ENCODE measurements at places on chromosomes 7 and 10.

DNA sequence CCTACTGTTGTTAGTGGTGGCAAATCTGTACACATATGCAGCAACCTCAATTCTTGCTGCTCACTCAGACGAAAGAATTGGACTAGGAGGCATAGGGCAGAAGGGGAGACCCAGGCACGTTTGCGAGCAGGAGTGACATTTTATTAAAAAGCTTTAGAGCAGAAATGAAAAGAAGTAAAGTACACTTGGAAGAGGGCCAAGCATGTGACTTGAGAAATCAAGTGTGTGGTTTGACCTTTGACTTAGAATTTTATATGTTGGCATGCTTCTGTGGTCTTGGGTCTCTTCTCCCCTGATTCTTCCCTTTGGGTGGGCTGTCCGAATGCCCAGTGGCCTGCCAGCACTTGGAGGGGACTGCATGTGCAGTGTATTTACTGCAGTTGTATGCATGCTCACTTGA is 205.5 kb upstream of the SEMA3D start:
- no peak for DNase-seq

DNA sequence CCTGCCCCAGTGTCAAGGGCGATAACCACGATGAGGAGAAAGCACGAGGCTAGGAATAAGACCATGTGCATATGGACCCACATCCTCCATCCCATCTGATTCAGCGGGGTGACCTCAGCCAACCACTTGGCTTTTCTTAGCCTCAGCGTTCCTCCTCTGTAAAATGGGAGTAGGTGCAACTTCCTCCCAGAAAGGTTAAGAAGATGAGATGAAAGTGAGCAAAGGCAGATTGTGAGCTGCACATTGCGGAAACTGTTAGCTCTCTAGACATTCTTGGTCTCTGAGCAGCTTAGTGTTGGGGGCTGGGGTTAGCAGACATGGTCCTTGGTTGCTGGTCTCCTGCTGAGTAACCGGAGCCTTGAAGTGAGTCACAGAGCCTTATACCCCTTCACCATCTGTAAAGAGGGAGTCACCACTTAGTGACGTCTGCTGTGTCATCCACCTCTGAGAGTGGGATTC is 497.3 kb upstream of the GALNT17 start:
- peak; percentile 73 for DNase-seq

GRCh38 chr7:38327637-38328036 is 54.2 kb upstream of the TARP start:
- no peak for DNase-seq

GRCh38 chr7:149686011-149686410 is 87.4 kb downstream of the ZNF467 start:
- DNase-seq = no peak

GRCh38 chr7:87474533-87475358 is 734 bp downstream of the ABCB4 start:
- peak; percentile 81 for DNase-seq

GRCh38 chr7:4766666-4767519 is 8.5 kb upstream of the AP5Z1 start:
- DNase-seq = no peak

- peak; percentile 64 for DNase-seq
Measured at GRCh38 chr7:129163875-129164544, 19.5 kb downstream of the TSPAN33 start.

GRCh38 chr7:32779167-32779566 is 112.4 kb downstream of the KBTBD2 start:
- no peak for DNase-seq

GRCh38 chr7:504221-505111 is 15.2 kb downstream of the PDGFA start:
- DNase-seq = peak; percentile 24

DNA sequence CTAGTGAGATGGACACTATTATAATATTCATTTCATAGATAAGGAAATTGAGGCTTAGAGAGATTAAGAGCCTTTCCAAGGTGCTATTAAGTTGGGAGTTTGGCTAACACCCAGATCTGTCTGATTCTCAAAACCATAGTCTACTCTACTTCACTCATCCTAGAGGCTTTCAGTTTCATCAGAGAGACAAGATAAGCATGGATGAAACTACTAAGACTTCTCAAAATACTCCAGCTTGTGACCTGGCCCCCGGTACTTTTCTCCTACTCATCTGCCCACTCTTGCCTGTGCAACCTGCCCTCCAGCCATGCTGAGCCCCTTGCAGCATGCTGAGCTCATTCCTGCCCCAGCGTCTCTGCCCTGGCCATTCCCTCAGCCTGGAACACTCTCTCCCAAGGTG is 12.2 kb upstream of the SLC35B4 start:
- no peak for DNase-seq

- DNase-seq = no peak
Measured at GRCh38 chr7:79421751-79422150, 31.7 kb downstream of the MAGI2 start.

GRCh38 chr7:95011146-95011928 is 103.9 kb downstream of the PPP1R9A start:
- peak; percentile 94 for DNase-seq

DNA sequence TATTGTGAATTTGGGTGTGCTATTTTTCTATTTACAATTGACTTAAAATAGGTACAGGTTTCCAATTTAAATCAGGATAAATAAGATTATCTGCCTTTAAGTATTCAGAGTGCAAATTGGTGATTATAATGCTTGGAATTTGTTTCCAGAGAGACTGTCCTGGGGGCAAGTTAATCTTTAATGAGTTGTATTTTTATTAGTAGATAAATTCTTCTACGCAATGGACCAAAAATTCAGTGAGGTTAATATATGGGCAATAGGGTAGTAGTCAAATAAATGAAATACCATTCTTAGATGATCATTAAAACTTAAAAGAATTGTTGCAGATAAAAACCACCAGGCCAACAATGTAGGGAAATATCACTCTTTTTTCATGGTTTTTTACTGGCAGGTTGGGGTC is 3.4 kb downstream of the BICC1 start:
- peak; percentile 94 for DNase-seq

GRCh38 chr10:82190432-82191260 is 315.7 kb downstream of the NRG3 start:
- DNase-seq = peak; percentile 25

- no peak for DNase-seq
Measured at GRCh38 chr7:120833546-120833945, 24.4 kb downstream of the TSPAN12 start.

- DNase-seq = no peak
Measured at GRCh38 chr7:98922392-98923187, 44.3 kb downstream of the TRRAP start.

DNA sequence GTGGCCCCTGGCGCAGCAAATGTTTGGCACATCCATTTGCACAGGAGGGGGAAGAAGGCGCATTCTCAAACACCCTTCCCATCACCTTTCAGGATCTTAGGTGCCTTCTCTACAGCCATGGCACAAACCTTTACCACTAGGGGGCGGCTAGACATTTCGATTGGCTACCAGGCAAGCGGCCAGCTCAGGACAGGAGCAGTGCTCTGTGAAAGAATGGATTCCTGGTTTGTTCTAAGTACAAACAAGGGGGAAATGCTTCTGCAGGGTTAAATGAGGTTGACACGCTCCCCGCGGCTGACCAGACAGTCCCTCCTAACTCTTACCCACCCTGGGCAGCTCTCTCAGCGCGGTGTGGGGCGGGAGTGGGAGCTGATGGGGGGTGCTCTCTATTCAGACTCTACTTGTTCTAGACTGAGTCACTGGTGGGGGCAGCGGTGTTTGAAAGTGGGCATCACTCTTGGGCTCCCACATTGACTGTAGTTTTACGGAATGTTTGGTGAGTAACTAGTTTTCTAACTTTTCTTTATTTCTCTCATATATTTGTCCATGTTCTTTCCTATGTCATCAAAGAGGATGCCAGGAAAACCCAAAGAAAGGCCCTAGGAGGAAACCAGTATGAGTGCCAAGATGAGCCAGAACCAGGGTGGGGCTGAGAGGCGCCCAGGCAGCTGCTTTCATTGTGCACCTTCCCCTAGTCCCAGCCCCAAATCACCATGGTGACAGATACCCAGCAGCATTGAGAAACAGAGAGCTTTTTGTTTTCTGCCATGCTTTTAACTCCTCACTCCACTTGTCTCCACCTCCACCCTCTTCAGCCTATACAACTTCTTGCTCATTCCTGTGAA is 61.4 kb upstream of the GPR158 start:
- peak; percentile 73 for DNase-seq

DNA sequence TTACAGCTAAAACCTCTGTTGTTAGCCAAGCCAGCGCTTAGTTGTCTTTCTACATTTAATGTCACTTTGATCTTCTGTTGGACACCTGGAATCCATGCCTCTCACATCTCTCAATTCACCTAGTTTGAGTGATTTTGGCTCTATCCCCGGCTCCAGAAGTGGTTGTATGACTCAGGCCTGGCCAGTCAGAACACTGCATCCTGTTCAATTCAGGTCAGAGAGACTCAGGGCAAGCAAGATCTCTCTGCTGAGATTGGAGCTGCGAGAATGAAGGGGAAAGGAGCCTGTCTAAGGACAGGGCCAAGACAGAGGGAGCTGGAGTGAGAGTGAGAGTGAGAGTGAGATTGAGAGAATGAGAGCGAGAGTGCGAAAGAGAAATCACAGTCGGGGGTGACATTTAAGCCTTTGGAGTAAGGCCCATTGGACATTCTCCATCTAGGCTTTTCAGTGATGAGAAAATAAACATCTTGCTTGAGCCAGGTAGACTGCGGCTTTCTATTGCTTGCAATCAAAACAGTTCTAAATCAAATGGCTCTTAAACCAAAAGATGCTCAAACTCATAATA is 83.3 kb upstream of the DYNC1I1 start:
- DNase-seq = peak; percentile 29

DNA sequence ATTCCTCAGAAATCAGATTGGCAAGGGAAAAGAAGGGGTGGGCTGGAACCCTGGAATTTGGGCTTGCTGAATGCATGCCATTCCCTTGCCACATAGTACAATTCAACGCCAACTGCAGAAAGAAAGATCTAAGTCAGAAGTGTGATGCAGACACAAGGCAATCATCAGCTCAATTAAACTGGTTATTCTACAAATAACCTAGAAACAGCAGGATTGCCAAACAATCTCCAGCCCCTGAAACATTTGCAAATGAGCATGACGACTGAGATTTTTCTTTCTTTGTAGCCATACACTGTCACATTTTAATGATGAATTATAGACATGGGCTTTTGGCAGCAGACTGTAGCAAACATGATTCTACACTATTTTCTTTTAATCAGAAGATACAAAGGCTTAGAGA is 16.5 kb upstream of the CREB5 start:
- no peak for DNase-seq

GRCh38 chr10:45000752-45001380 is at the start of gene ZNF22:
ZNF22 (plus strand) TSS chr10:45000923; CDS start chr10:45003369, 2,446 bp downstream.
- DNase-seq = peak; percentile 60

DNA sequence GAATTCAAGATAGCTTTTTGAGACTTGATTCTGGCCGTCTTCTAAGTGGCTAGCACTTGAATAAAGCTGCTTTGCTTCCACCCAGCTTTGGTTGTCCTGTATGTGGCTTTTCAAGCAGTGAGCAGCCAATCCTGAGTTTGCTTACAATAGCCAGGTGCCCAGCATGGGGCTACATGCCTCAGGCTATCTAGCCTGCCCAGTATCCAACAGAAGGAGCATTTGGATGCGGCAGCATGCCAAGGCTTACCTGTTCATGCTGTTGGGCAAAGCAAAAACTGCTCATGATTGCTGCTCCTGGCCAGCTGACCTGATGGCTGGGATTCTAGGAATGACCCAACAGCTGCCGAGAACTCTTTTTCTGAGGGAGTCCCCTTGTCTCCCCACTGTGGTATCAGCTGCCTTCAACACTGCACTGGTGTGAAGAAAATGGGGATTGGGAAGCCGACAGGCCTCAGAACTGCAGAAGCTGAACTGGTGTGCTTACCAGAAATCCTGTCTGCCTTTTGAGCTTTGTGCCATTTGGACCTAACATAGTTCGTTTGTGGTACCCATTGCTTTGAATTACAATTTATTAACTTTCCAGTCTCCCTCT is 618.9 kb upstream of the IGFBP3 start:
- DNase-seq = no peak

- no peak for DNase-seq
Measured at GRCh38 chr7:133571076-133571475, 318.2 kb downstream of the EXOC4 start.

- no peak for DNase-seq
Measured at GRCh38 chr7:94453898-94454297, 55.7 kb upstream of the CASD1 start.

DNA sequence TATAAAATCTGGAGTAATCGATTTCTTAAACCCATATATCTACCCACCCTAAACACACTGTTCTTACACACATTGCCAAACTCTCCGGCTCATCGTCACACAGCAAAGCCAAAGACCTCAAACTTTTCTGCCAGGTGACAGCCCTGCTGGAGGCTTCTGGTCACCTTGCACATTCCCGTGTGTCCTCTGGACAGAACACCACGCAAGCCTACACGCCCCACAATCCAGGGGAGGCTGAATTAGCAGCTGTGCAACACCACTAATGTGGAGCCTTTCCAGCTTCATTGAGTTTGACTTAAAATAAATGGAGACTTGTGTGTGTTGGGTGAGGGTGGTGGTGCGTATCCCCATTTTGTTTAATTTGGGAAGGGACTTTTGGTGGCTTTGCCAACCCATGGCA is 38.4 kb downstream of the KLF6 start:
- DNase-seq = no peak

GRCh38 chr7:139899328-139899955 is 70.4 kb downstream of the TBXAS1 start:
- DNase-seq = peak; percentile 62

DNA sequence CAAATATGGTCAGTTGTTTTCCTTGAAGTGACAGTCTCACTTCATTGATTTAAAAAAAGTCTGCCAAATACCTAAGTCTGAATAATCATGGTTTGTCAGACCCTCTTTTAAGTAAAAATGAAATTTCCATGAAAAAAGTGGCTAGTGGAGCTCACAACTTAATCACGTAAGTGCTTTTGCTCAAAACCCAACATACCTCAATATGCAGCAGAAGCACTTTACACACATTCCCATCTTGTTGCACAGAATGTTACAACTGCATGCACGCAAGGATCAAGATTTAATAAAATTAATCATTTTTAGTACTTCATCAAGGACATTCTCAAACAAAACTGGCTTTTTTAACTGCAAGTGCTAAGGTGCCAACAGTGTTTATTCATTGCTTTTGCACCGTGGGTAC is 21.6 kb downstream of the EZH2 start:
- no peak for DNase-seq

- DNase-seq = no peak
Measured at GRCh38 chr7:1979591-1980560, 252.9 kb downstream of the MAD1L1 start.
